Stimulated activated effector memory CD8-positive, alpha-beta T cell treated with anti-CD3 and anti-CD28 coated beads, Interleukin-12 subunit alpha, Interleukin-12 subunit beta, amount 100 ng/mL, for 72 hours (primary cell): ENCODE measurements at places on chromosomes 3 and 15.

DNA sequence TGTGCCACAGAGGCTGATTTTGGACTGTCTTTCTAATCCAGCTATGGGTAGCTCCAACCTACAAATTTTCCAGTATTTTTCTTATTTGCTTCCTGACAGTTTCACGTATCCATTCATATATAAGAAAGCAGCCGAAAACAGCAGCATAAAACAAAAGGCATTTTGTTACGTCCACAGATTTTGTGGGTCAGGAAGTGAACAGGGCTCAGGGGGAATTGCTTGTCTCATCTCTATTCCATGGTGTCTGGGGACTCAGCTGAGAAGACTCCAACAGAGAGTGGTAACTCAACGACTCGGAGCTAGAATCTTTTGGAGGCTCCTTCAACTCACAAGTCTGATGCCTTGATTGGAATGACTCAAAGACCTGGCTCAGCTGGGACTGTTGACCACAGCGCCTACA is 11.7 kb upstream of the SAMMSON start:
- DNase-seq = no peak

- DNase-seq = no peak
These were observed 10.9 kb downstream of the DISP2 start for GRCh38 chr15:40368719-40369473.

DNA sequence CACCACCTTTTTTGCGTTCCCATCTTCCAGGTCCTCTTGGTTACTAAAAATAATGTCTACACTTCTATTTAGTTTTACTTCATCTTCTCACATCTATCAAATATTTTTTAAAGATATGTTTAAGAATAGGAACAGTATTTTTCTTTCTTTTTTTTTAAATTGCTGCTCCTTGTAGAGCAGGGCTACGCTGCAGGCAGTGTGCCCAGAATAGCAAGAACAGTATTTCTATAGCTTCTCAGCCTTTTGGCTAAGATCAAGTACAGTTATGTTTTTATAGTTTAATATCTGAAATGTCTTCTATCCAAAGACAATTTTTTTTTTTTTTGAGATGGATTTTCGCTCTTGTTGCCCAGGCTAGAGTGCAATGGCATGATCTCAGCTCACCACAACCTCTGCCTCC is 73.0 kb downstream of the MYO9A start:
- DNase-seq = no peak

DNA sequence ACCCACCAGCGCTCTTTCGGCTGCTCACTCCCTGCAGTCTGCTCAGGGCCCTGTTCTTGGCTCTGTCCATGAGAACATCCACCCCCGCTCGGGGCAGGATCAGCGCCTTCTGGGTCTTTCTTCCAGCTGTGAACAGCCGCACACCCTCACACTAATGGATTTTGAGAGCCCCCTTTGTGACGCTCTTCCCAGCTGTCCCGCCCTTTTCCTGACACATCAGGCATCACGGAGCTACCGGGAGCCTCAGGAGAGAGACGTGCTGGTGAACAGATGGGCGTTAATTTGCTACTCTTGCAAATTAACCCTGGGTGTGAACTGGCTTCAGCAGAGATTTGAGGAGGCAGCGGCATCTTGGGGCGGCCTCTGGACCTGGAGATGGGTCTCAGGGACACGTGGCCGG is 113.0 kb downstream of the TMEM266 start:
- DNase-seq = no peak

- DNase-seq = no peak
These were observed 302.9 kb upstream of the LRRFIP2 start for GRCh38 chr3:37477275-37477674.

DNA sequence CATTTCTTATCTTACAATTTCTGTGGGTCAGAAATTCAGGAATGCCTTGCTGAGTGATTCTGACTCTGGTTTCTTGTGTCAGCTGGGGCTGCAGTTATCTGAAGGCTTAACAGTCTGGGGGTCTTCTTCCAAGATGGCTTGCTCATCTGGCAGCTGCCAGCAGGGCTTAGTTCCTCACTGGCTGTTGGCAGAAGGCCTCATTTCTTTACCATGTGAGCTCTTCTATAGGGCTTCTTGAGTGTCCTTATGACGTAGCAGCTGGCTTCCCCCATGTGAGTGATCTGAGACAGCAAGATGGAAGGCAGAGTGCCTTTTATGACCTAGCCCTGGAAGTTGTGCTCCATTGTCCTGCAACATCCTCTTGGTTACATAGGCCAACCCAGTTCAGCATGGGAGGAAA is 82.0 kb upstream of the PDZRN3 start:
- DNase-seq = no peak
